Right ventricle myocardium inferior (tissue), 1 donor: ENCODE measurements at places on chromosomes 5 and 9. TPM values are rescaled to one million over a fixed set of nuclear protein-coding genes. Genes with fewer than 3 reads are reported as not detected.

The PCDHB5 gene
- total RNA-seq = 1.6 TPM

The PCSK1 gene
- total RNA-seq = 0.05 TPM

The MAST4 gene
- 39.6 TPM for total RNA-seq

The PCDHB14 gene
- total RNA-seq = 4.1 TPM

The EGR1 gene
- total RNA-seq = 5.5 TPM

DNA sequence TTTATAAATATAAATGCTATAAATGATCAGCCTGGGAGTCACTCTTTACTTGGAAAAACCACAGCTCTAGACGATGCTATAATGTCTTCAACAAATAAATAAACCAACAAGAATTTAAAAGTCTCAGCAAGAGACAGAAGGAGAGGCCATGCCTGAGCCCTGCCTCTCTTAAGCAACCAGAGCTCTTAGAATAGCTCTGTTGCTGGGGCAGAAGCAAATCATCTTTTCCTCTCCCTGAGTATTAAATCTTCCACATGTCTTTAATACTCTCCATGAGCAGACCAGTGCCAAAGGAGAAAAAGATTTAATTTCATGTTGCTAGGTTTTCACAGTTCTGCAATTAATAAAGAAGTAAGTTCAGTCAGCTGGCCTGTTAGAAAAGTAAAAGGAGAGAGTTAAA is 408.0 kb upstream of the SLC30A5 start:
- no peak for DNase-seq

GRCh38 chr5:860506-861150 is 9.8 kb upstream of the ZDHHC11 start:
- DNase-seq = no peak

DNA sequence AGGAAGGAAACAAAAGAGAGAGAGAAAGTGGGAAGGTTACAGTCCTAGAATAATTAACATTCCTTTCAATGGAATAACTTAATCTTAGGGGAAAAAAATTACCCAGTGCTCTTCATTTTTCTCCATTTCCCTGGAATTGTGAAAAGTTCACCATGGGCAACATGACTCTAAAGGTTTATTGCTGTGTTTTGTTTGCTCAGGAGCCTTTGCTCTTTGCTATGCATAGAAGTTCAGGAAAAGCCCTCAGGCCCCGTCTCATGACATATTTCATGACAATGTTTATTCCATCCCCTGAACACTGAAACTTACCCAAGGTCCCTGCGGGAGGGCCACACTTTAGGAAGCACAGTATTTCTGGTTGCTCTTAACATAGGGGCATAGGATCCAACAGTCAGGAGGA is 9.8 kb upstream of the CTSL start:
- no peak for DNase-seq

DNA sequence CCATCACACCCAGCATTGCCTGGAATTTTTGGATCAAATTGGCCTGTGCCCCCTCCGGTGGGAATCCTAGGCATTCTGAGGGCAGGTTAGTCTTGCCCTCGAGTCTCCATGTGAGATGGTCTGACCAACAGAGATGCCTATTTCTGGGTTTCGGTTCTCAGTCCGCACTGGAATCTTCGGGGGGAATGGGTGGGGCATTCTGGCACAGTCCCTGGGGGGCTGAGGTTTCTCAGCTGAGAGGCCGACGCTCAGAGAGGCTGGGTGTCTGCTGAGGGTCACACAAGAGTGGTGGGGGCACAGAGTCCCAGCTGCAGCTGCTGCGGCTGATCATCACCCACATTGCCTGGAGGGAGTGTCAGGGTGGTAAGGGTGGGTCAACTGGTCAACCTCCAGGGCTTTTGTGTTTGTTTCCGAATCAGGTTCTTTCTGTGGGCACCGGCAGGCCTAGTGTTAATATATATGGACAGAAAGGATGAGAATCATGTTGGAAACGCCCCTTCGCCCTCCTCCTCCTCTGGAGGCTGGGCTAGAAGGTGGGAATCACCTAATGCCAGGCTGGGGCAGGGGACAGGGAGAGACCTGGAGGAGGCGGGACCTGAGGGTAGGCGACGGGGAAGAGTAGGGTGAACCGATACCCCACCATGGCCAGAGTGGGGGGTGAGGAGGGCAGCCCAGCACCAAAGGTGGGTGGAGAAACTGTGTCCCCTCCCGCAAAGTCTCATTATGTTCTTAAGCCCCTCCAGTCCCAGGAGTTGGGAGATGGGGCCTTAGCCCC is 149.5 kb upstream of the PHYKPL start:
- DNase-seq = no peak

DNA sequence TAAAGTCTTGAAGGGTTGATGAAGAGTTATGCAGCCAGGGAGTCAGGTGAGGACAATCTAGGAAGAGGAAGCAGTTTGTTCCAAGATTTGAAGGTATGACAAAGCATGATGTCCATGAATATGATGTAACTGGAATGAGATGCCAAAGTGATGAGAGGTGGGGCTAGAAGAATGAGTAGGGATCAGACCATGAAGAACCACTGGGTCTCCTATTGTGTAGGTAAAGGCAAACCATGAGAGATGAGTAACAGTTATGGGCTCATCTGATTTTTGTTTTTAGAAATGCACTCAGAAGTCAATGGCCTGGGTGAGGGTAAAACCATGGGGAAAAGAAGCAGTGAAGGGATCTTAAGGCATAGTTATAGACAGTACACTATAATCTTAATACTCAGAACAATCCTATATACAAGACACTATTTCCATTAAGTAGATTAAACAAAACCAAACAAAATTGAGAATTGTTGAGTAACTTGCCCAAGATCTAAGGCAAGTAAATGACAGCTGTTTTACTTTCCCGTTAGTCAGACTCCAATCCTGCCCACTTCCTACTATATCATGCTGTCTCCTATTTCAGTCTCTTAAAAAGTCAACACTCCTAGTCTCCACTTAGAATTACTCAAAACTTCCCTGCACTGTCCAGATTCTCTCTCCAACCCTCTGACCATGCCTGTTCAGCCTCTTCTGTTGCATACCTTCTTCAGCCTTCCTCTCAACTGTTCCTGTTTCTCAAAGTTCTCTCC is 393.8 kb upstream of the MEF2C start:
- DNase-seq = no peak

GRCh38 chr5:83343299-83343698 is 128.2 kb upstream of the VCAN start:
- DNase-seq = no peak

DNA sequence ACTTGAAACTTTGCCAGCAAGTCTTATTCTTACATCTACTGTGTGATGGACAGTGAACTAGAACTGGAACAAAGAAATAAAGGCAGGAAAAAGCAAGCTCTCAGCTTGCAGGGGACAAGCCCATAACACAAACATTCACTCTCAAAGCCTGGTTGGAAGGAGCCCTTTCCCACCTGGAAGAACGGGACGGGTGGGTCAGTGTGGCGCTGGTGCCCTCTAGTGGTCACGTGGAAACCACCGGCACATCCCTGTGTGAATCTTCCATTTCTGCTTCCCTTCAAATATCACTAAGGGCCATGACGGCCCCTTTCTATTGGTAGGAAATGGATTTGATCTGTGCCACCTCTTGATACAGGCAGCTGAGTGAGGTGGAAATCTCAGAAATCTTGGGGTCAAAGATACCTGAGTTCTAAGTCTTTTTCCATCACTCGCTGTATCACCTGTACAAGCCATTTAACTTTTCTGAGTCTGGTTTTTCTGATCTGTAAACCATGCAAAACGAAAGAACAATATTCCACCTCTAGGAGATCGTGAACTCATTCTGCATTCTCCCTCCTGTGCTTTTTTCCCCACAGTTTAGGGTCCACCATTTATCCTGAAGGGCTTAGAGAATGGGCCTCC is 211.6 kb downstream of the MSX2 start:
- DNase-seq = no peak

GRCh38 chr9:3118081-3118480 is 274.2 kb upstream of the PUM3 start:
- no peak for DNase-seq

DNA sequence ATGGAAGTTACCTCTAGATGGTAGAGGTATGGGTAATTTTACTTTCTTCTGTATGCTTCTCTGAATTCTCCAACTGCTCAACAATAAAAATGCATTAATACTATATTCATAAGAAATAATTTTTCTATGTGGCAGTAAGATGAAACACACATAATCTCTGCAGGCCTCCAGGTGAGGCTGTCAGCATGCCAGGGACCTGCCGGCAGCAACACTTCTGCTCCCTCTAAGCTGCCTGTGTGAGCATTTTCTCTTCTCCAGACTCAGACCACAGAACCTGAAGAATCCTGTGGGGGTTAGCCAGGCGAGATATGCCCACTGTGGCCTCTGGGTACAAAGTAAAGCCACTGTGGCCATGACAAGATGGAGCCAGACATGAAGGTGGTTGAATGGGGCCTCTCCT is 316.3 kb downstream of the EBF1 start:
- DNase-seq = no peak

DNA sequence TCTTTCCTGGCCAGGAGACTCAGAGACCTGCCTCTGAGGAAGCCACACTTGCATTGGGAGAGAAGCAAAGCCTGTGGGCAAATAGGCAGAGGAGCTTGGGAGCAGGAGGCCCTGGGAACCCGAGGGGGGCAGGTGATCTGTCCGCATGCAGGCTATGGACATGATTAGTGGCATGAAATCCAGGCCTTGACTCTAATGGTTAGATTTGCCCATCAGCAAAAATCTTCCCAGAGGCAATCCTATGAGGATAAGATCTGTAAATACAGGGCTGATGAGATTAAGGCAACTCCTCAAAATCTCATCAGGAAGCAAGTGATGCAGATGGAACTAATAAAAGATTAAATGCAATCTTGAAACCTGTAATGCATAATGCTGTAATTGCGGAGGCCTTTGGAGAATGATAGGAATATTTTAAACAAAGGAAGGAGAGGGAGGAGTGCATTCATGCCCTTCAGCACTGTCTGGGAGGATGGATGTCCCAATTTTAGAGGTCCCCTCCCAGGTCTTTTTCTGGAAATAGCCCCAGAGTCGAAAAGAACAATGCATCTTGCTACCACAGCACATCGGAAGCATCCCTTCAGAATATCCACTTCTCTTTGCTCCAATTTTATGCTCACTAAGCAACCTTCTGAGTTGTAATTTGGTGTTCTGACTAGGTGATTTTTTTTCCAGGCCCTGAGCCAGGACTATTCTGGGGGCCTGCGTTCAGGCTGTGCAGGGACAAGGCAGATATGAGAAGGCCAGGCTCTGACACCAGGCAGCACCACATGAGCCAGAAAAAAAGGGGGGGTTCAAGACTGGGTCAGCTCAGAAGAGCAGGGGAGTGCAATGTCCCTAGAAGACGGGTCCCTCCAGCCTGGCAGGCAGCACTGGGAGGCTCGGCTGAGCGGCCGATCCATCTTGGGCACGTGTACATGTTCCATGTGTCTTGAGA is 66.5 kb downstream of the MED10 start:
- no peak for DNase-seq

DNA sequence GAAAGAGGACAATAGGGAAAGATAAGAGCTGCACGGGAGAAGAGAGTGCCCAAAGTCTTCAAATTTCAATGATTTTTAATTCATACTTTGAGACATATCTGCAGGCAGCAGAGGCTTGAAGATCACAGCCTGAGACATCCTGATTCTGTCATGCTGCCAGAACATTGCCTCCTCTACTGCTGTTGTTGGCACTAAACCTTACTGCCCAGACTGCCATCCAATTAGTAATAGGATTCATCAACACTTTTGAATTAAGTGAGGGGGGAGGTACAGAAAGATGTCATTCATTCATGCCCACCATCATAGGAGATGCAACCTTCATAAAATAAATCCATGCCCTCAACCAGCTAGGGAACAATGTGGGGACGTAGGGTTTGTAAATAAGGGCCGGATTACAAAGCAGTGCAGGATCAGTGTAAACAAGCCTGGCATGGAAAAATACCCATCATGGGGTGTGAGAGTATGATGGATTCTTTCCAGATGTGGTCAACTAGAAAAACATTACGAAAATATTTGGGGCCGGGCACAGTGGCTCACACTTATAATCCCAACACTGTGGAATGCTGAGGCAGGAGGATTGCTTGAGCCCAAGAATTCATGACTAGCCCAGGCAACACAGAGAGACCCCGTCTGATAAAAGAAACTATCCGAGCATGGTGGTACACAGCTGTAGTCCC is 122.1 kb upstream of the DAPK1 start:
- no peak for DNase-seq

DNA sequence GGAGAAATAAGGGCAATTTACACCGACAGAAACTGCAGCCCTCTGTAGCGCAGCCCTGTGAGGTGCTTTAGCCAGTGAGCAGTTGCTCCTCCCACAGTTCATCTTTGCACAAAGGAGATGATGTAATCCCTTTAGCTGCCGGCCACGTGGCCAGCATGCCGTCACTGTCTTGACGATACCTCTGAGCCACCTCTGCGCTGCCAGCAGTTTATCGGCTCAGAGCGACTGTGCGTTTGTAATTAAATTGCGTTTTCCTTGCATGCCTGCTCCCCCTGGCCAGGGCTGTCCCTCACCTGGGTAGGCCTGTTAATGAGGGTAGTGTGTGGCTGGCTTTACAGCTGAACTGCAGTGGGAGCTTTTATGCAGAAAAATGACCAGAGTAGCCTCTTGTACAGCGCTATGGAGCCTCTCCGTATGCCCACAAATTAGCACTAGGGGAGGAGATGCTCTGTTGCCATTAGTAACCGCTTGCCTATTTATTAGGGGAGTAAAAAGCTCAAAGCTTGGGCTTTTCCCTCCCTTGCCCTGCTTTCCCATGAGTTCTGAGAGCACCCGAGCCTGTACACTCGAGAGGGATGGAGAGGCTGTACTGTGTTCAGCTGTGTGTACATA is 107.0 kb downstream of the TRIO start:
- DNase-seq = peak; percentile 77

- DNase-seq = no peak
Measured at GRCh38 chr9:18353473-18353872, 120.5 kb upstream of the ADAMTSL1 start.
